ENCODE measurements at places on chromosomes 6 and 20.

- DNase-seq, result no peak
Measured at GRCh38 chr20:45392733-45393132, 14.6 kb upstream of the TP53TG5 start.

GRCh38 chr6:143676437-143677045, 1.2 kb upstream of the PHACTR2 start:
- DNase-seq, result no peak

- DNase-seq, result no peak
Measured at GRCh38 chr6:46963626-46964025, 41.9 kb upstream of the ADGRF5 start.

DNA sequence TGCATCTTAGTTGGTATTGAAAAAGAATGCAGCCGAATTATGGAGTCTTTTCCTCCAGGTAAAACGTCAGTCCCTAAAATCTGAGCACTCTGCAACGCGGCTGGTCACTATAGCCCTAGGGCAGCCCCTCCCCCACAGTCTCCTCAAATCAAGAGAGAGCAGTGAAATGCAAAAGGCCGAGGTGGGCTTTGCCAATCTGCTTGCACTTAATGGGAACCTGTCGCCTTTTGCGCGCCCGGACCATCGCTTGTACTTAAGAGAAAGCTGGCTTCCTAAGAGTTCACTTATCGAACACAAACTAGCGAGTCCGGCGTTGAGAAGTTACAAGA, 447 bp downstream of the MCM3 start:
- DNase-seq, result peak; percentile 70

DNA sequence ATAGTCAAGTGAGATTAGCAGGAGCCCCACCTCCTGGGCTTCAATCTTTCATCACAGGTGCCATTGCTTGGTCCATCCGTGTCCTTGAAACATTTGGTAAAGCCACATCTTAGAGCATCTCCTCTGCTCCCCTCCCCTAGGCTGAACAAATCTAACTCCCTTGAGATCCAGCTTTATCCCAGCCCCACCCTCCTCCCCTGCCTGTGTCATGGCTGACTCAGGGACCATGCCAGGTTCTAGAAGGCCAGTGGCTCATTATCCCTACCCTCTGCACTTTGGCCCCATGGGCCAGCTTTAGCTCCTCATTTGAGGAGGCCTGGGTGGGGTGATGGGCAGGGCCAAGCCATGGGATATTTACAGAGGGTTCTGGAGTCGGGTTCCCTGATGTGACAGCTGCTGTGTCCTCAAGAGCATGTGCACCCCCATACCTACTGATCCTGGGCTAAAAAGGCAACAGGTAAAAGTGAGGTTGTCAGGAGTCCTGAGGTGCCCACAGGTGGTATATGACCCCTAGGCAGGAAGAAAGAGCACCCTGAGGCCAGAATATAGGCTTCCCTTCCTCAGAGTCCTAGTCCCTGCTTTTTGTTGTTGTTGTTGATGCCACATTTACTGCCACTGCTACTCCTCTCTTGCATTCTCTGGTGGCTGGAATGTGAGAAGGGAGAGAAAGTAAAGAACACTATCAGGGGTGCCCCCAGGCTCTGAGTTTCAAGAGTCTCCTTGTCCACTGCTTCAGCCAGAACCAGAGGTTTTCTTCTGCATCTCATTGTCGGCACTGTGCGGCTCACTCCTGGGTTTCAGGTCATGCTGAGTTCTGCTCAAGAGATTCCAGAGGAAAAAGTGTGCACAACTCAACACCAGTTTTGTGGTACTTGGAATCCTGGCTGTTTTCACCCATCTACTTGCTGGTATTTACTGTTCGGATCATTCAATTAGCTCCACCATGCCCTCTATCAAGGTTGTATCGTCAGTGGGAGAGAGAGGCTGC, 228.4 kb downstream of the LRFN2 start:
- DNase-seq, result no peak

DNA sequence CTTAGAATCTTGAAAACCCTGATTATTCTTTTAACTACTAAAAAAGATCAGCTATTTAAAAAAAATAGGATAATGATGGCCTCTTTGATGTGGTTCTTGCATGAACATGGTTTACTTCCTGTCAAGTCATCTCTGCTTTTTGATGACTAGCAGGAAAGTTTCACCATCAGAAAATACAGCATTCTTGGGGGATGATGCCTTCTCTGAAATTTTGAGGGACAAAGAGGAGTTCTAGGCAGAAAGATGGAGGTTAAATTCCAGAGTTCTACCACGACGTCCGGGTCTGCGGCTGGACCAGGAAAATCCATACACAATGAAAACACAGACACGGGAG, 130.4 kb downstream of the OLIG3 start:
- no peak for DNase-seq

DNA sequence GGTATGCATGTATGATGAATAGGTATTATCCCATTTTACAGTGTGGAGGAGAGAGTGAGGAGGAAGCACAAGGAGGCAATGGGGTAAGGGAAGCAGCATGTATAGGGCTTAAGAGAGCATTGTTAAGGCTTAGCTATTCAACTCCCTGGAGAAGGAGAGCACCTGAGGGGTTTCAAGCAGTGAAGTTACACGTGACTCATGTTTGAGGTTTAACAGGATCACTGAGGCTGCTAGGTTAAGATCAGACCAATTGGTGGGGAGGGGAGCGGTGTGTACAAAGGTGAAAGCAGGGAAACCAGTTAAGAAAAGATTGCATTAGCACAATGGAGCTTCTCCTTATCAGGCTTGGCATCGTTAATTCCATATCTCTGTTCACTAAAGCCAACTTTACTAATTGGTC, 64.4 kb upstream of the NHSL1 start:
- DNase-seq, result peak; percentile 18

Measured in iPS-NIHi11 (cell line).